Fibroblast of skin of back (primary cell): ENCODE measurements at places on chromosomes 13 and 19.

DNA sequence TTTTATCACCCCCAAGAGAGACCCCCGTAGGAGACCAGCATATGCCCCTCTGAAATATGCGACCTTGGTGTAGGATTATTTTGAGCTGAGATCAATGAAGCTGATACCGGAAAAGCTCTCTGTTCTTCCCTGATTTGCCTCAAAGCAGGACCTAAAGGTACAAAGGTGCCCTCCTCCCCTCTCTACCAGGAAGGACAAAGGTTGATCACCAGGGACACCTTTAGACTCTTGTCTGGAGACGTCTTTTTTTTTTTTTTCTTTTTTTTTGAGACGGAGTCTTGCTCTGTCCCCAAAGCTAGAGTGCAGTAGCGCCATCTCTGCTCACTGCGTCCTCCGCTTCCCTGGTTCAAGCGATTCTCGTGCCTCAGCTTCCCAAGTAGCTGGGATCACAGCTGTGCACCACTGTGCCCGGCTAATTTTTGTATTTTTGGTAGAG is 792 bp upstream of the PEX11G start:
- DNase-seq, result no peak

DNA sequence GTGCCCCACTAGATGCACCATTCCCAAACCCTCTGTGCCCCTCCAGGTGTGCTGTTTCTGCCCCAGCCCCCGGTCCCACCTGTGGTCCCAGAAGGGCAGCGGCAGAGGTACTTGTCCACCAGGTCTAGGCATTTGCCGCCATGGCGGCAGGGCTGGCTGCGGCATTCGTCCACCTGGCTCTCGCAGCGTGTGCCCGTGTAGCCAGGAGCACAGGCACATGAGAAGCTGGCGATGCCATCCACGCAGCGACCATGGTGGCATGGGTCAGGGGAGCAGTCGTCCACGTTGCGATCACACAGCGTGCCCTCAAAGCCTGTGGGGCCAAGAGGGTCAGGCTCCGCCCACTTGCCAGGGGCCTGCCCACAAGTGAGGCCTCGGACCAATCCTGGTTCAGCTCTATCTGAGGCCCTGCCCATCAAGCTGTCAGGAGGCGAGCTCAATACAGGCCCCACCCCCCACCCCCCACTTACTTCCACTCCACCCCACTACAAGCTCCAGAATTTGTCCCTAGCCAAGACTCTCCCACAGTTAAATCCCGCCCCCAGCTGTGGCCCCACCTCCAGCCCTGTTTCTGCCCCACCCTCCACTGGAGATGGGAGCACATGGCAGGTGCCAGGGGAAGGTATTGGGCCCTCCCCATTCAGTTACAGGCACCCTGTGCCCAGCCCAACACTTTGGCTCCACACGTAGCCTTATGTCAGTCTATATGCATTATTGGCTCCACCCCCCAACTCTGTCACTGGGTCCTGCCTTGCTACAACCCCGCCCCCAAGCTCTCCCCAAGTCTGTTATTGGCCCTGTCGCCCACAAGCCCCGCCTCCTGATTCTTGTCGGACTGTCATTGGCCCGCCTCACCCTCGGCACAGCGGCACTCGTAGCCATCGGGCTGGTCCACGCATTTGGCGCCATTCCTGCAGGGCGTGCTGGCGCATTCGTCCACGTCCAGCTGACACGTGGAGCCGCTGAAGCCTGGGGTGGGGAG is 13.5 kb downstream of the NOTCH3 start:
- DNase-seq, result peak; percentile 63

DNA sequence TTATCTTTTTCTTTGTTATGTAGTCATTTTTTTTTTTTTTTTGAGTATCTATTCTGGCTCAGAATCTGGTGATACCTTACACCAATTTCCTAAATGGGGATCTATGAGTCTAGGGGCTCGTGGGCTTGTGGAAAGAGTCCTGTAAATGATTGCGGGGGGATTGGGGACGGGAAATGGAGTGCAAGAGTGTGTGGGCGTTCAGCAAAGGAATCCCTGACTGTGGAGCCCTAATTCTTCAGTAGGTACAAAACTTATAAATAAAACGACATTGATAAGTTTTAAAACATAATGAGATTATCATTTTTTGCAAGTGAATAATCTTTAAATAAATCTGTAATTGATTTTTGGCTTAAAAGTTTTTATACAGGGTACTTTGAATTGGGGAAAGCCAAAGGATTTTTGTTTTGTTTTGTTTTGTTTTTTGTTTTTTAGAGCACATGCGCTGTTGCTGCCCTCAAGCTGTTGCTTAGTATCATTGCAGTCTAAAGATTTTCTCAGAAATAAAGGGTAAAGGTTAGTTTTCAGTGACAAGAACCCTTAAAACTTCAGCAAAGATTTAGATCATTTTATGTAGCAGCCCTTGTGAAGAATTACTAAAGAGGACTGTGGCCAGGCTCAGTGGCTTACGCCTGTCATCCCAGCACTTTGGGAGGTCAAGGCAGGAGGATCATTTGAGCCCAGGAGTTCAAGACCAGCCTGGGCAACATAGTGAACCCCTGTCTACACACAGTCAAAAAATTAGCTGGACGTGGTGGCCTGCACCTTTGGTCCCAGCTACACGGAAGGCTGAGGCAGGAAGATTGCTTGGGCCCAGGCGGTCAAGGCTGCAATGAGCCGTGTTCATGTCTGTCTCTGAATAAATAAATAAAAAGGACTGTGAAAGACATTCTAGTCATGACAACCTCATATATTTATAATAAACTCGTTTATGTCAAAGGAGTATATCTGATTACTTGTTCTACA is 1.7 kb downstream of the ERCC5 start:
- DNase-seq, result peak; percentile 27

DNA sequence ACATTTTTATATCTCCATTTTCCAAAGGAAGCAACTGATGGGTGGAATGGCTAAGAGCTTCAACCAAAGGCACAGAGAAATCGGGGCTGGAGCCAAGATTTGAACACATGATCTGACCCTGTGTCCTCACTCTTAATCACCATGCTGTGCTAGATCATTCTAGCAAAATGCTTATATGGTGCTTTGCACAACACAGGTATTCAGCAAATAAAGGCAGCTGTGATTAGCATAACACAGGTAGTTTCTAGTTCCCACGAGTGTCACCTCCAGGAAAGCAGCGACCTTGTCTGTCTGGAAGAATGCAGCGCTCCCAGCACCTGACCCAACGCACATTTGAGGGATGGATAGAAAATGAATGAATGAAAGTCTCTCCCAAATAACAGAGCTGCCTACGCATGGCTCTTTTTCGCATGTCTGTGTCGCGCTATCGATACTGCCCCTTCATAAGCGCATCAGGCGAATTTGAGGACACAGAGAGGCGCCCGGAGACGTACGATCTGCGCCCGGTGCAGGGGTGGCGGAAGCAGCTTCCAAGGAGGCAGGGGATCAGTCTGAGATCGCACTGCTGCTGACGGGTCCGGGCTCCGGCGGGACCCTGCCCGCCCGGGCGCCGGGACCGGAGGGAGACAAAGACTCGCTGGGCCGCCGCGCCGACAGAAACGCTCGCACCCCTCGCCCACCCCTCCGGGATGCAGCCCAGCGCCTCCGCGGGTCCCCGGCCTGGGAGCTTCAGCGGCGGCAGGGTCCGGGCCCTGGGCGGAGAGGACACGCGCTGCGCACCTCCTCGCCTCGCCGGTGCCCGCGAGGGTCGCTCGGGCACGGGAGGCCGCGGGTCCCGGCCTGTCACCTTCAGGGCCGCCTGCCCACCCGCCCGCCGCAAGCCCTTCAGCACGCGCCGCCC is 609 bp downstream of the EPS15L1 start:
- peak; percentile 29 for DNase-seq

GRCh38 chr13:63901630-63902029 is 2486.0 kb upstream of the PCDH20 start:
- DNase-seq, result no peak

- no peak for DNase-seq
Measured at GRCh38 chr19:35049456-35049855, 7.9 kb downstream of the HPN start.

DNA sequence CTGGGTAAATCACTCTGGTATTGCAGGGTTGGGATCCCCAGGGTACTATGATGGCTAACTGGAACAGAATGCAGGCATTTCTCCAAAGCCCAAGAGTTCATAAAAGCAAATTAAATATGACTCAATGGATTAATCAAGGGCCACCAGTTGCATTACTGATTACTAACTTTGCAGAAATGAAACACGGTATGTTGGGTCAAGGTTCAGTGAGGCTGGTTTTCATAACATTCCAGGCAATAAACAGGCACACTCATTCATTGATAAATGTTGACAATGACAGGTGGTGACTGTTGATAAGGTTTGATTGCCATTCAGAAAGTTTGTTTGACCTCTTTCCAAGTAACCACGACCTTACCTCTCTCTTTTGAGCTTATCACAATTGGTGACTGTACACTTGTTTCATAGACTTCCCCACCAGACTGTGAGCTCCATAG is 506 bp upstream of the AP1M1 start:
- peak; percentile 78 for DNase-seq

DNA sequence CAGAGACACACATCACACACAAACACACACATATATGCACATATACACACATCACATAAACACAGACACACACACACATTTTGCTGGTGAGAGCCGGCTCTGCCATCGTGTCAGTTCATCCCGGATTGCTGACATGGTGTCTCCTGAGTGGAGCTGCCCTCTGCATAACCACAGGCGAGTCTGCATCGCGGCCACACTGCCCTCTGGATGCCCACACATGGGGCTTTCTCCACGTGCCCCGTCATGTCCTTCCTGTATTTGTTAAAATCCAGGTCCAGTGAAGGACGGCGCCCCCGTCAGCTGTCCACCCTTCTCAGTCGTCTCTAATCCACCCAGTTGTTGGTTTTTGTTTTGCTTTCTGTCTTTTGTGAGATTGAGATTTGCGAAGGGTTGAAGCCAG is 52.6 kb upstream of the F7 start:
- DNase-seq, result no peak

GRCh38 chr13:33865945-33866344 is 48.0 kb downstream of the RFC3 start:
- DNase-seq, result no peak

DNA sequence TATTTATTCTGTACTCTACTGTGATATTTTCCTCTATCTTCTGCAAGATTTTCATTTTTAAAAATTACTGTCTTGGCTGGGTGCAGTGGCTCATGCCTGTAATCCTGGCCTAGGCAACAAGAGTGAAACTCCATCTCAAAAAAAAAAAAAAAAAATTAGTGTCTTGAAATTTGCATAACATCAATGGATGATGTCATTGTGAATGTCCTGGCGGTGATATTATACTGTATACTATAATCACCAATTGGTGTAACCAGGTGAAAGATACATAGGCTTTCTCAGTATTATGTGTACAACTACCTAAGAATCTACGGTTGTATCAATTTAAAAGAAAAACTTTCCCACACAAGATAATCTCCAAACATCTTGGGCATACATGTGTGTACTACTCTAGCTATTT is 15.2 kb downstream of the ZNF331 start:
- DNase-seq, result no peak

- no peak for DNase-seq
Measured at GRCh38 chr13:50213526-50213925, 198.3 kb downstream of the KCNRG start.

- peak; percentile 57 for DNase-seq
Measured at GRCh38 chr13:42272115-42272803, at the start of gene AKAP11. TSS of gene AKAP11 (plus strand) at chr13:42272152. CDS start at chr13:42286349, 14,197 bp downstream.

GRCh38 chr19:33622505-33622808 is 704 bp downstream of the CHST8 start:
- DNase-seq, result peak; percentile 5

DNA sequence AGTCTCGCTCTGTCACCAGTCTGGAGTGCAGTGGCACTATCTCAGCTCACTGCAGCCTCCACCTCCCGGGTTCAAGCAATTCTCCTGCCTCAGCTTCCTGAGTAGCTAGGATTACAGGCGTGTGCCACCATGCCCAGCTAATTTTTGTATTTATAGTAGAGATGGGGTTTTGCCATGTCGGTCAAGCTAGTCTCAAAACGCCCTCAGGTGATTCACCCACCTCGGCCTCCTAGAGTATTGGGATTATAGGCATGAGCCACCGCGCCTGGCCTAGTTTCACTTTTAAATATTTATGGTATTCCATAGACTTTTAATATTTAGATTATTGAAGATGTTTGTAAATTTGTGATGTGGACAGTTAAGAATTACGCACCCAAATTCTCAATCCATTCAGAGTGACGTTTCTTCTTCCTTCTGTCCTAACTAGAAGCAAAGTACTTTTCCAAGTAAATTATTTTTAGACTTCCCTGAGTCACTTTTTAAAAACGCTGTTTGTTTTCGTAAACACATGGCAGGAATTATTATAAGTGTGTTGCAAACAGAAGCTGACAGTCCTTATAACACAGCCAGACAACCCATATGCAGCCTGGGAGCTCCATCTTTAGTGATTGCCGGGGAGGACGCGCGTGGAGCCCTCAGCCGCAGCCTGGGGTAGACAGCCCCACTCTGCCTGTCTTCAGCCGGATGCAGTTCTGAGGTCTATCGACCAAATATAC is 131.7 kb downstream of the ATP11A start:
- no peak for DNase-seq

DNA sequence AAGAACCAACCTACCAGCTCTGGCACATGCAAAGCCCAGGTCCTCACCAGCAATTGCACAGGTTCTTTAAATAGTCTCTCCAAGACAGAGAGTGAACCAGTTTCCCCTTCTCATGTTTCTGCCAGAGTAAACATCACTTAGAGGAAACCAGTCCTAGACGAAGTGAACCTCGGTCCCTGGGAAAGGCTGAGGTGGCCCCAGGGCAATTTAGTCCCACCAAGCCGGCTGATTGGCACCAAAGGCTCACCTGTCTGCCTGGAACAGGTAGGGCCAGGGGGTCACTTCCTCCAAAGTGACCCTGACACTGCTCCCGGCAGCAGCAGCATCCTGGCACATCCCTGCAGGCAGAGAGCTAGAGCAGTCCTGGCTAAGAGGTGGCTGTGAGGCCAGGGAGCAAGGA is 122.9 kb upstream of the ZNF507 start:
- DNase-seq, result no peak

DNA sequence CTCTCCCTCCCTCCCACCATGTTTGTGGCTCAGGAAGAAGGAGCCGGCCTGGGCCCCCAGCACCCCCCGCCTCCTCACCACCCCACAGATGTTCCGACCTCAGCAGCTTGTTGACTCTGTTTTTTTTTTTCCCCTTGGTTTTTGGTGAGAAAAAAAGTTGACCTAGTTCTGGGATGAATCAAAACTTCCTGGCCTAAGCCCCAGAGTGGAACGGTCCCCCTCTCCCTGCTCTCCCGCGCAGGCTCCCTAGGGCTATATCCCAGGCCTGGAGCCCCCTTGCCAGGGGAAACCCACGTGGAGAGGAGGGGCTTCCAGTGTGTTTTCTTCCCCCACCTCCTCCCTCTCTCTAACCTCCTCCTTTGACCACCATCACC is 4.0 kb downstream of the COL5A3 start:
- DNase-seq, result peak; percentile 85

GRCh38 chr19:2385053-2385721 is 25.1 kb downstream of the TMPRSS9 start:
- peak; percentile 75 for DNase-seq

DNA sequence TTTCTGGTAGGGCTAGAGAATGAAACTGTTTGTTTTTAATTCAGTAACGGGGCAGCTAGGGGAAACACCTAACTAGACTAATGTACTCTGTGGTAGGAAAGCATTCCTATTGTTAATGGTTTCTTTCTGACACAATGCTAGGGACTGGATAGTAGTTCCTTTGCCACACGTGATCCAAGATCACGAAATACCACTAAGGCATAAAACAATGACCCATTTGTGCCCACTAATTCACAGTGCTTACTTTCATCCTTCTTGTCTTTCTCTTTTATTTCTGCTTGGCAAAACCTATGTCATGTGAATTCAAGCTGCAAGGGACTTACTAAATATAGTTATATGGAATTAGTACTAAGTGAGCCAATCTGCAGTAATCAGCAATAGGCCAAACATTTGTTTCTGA is 834.1 kb upstream of the SLITRK6 start:
- DNase-seq, result no peak

GRCh38 chr13:47831265-47831664 is 169.8 kb downstream of the SUCLA2 start:
- DNase-seq, result no peak
